ENCODE measurements at places on chromosomes 16 and 17.

- no peak for DNase-seq
Measured at GRCh38 chr16:81450783-81451491, 6.3 kb downstream of the CMIP start.

GRCh38 chr17:12512694-12513355 lies 152.9 kb upstream of the MYOCD start:
- DNase-seq = no peak

DNA sequence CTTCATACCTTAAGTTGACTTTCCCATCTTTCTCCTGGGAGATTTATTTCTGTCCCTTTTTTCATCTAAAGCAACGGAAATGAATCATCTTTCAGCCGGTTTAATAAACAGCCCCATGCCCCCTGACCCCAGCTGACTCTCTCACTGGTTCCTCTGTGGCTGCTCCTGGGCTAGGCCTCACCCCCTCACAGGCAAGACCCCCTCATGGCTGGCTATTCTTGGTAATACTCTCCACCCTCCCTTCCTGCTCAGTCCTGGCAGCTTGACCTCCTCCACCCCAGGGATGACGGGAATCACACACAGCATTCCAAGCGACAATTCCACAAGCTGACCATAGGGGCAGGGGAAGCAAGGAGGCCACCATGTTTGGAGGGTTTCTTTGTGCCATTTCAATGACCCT lies 1.5 kb upstream of the ADAP2 start:
- peak; percentile 60 for DNase-seq

GRCh38 chr16:88957887-88958577 lies 19.0 kb downstream of the CBFA2T3 start:
- DNase-seq = no peak

- DNase-seq = peak; percentile 66
Measured at GRCh38 chr17:73478768-73479424, 165.3 kb downstream of the SDK2 start.

- DNase-seq = peak; percentile 43
Measured at GRCh38 chr17:43953746-43954145, at the start of gene PYY. PYY (minus strand) TSS chr17:43953940; CDS start chr17:43953483, 457 bp downstream.

GRCh38 chr17:76382803-76383545 lies 1.4 kb upstream of the SPHK1 start:
- peak; percentile 87 for DNase-seq

DNA sequence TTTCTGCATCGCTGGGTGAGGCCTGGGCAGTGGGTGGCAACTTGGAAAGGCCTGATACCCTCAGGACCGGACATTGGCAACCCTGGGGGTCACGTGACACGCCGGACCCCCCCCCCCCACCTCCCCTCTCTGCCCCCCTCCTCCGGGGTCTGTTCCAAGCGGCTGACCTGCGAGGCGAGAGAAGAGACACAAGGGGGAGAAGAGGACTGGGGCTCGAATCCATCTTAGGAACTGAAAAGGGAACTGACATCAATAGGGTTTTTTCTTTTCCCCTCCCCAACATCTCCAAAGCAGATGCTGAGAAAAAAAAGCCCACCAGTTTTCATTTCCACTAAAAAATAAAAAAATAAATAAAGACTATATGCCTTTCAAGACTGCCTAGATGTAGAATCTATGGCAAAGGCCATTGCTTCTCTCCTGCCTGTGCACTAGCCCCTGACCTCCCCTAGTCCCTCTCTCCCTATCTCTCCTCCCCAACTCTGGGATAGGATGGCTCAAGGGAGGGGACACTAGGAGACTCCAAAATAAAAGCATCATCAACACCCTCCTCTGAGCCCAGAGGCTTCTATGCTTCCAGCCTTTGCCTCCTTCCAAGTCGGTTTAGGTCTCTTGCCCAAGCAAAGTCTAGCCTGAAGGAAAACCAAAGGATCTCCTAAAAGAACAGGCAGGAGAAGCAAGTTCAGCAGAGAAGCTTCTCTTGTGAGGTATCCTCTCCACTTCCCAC lies 7.7 kb upstream of the HOXB2 start:
- no peak for DNase-seq

DNA sequence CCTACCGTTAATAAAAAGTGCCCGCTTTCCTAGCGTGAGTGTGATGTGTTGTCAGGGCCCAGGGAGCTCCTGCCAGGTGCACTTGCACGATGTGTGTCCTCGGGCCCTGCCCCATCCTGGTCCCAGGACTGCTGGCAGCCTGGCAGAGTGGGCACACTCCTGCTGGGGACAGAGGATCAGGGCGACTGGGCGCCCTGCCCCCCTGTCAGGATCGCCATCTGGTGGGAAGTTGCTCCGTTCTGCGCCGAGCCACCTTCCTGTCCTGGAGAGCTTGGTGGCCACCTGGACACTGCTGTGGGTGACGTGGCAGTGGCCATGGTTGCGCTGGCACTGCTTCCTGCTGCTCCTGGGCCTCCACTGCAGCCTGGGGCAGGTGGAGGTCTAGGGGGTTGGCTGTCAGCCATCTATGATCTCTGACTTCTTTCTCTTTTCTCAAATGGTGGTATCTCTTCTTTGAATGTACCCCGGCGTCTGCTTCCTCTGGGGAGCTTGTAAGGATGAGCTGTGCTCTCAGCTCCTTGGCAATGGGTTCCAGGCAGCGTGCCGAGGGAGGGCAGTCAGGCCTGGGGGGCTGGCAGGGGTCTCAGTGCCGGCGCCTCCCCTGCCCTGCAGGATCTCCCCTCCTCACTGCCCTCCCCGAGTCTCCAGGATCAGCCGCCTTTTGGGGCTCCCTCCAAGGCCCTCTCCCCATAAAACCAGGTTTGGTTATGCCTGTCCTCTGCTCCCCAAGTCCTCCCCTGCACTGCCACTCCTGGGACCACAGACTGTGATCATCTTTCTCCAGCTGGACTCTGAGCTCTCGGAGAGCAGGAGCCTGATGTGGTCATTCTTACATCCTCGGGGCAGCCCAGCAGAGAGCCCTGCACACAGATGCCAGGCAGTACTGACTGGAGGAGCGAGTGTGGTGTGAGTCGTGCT lies 76.9 kb downstream of the AMFR start:
- DNase-seq = no peak

GRCh38 chr17:9209781-9210370 lies 188.6 kb downstream of the NTN1 start:
- no peak for DNase-seq

DNA sequence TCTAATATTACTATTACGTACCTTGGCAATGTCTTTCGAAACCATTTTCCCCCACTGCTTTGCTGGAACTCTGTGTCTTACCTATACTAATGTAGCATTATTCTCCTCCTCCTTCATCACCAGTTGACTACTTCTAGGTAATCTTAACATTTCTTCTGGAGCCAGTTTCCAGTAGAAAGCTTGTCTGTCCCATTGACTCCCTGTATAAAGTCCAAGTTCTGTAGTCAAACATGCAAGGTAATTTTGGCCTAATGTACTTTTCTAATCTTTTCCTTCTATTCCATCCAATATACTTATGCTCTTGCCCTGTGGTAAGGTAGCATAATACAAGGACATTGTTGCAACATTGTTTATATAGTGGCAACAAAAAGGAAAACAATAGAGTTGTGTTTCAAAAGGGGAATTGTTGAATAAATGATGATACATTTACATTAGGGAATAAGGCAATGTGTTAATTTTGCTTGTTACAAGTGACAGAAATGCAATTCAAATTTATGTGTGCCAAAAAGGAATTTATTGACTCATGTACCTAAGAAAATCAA lies 27.9 kb downstream of the OMG start:
- no peak for DNase-seq

DNA sequence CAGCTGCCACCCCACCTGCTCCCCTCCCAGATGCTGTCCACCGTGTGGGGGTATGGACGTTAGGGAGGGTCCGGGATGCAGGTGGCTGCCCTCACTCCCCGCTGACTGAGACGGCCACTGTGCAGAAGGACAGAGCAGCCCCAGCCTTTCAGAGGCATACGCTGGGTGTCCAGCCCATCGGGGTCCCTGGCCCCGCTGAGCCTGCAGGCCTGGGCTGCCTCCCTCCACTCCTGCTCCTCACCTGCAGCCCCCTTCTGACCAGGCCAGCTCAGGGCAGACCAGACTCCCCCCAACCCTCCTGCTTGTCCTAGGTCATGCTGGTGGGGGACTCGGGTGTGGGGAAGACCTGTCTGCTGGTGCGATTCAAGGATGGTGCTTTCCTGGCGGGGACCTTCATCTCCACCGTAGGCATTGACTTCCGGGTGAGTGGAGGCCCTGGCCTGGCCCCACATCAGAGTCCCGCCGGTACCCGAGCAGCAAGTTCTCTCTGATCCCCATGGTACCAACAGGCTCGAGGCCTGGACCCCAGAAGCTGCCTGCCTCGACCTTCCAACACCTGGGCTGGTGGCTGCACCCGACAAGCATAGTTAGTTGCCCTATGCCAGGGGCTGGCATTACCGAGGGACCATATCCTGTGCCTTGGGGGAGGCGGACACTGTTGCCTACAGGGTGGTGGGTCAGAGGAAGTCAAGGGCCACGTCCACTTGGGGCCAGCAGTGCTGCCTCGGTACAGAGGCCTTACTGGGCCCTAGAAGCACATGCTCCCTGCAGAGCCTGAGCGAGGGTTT lies 1.4 kb downstream of the RAB26 start:
- DNase-seq = no peak

- peak; percentile 85 for DNase-seq
Measured at GRCh38 chr17:43576563-43577229, 30.6 kb upstream of the ETV4 start.

- no peak for DNase-seq
Measured at GRCh38 chr16:49620869-49621240, 235.1 kb downstream of the ZNF423 start.

GRCh38 chr16:85363881-85364280 lies 249.2 kb upstream of the GSE1 start:
- no peak for DNase-seq

DNA sequence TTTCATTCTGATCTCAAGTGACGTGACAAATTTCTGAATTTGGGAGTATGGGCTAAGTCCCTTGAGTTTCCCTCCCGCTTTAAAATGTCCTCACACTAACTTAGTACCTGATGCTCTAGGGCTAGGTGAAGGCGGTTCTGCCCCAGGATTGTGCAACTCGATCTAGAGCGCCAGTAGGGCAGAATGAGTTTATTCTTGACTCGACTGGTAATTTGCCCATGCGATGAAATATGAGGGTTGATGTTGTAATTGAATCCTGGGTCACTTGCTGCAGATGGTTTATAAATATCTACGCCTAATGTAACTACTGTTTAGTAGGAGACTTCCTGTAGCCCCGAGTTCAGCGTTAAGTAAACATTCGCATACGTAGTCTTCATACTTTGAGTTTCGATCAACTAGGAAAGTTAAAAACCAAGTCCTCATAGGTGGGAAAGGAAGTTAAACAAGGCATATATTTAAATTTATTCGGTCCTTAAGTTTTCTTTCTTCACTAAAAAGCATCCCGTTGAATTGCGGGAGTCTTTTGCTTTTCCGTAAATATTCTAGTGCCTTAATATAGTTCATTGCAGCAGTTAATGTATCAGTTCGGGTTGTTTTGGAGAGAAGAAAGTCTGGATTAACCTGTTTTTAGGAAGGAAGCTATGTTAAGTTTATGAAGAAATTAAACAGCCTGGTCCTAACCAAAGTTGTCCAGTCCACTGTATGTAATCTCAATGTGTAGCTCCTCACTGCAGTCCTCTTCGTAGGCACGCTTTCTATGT lies 1.6 kb downstream of the CTCF start:
- no peak for DNase-seq

GRCh38 chr16:81846105-81846504 lies 67.0 kb downstream of the PLCG2 start:
- no peak for DNase-seq

GRCh38 chr16:77617996-77618395 lies 104.3 kb upstream of the NUDT7 start:
- DNase-seq = no peak

- no peak for DNase-seq
Measured at GRCh38 chr16:54266363-54266955, 20.1 kb downstream of the IRX3 start.

- DNase-seq = no peak
Measured at GRCh38 chr16:47431960-47432359, 28.9 kb downstream of the ITFG1 start.

DNA sequence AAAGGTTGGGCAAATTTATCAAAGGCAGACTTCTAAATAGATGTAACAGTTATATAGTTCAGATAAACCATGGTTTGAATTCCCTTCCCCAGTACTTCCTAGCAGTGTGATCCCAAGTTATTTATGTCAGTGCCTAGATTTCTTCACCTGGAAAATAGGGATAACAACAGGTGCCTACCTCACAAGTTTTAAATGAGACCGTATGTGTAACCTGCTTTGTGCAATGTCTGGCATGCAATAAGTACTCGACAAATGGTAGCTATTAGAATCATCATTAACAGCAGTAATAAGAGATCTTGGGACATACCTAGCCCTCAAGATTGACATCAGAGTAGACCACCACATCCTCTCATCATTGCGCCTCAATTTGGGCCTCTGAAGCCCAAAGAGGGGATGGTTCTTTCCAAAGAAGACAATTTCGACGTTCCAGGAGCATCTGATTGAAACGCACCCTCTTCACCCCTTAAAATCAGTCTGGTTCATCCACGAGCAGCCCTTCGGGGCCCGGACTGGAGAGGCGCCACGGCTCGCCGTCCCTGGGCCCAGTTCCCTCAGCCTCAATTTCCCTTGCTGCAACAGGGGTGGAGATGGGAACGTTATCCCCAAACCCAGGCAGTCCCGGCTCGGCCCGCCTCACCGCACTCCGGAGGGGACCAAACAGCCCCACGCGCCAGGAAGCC lies 541 bp downstream of the ACACA start:
- DNase-seq = no peak

- DNase-seq = no peak
Measured at GRCh38 chr17:61395983-61396585, 3.6 kb upstream of the TBX2 start.

GRCh38 chr16:14307059-14307526 lies 236.0 kb downstream of the MRTFB start:
- DNase-seq = no peak

- no peak for DNase-seq
Measured at GRCh38 chr17:79984045-79984840, 51.4 kb downstream of the TBC1D16 start.

GRCh38 chr16:69131167-69131838 lies 1.1 kb downstream of the CHTF8 start:
- DNase-seq = peak; percentile 80

DNA sequence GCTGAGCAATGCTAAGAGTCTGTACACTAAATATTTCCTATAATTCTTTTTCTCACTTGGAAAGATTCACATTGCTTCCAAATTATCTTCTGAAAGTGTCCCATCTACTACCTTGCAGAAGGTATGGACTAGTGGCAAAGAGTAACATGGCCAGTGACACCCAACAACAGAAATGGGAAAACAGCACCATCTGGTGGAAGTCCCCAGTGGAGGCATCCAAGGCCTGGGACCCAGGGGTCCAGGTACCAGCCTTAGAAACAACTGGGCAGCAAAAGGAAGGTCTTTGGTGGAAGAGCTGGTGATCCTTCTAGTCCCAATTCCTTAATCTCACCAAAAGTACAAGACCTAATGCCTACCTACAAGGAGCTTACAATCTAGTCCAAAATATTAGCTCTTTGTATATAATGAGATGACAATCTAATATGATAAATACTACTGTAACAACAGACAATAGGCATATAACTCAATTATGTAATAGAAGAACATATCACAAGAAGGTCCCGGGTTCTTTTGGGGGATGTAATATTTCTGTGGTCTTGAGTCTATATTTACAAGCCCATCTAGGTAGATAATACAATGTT lies 55.3 kb downstream of the SKAP1 start:
- peak; percentile 79 for DNase-seq

GRCh38 chr16:25817295-25817694 lies 125.5 kb downstream of the HS3ST4 start:
- no peak for DNase-seq

GRCh38 chr16:88088161-88088581 lies 136.9 kb downstream of the BANP start:
- DNase-seq = no peak

- DNase-seq = no peak
Measured at GRCh38 chr16:57837305-57838125, 35.2 kb upstream of the KIFC3 start.

Data from iPS-NIHi11 (cell line).